ENCODE measurements at places on chromosomes 7 and 10. TPM values are rescaled to one million over a fixed set of nuclear protein-coding genes. Genes with fewer than 3 reads are reported as not detected.

The FAM20C gene
- total RNA-seq, result 143 TPM

The IL6 gene
- not detected for total RNA-seq

- DNase-seq, result no peak
These were observed 37.4 kb downstream of the GOT1 start for GRCh38 chr10:99393036-99393435.

DNA sequence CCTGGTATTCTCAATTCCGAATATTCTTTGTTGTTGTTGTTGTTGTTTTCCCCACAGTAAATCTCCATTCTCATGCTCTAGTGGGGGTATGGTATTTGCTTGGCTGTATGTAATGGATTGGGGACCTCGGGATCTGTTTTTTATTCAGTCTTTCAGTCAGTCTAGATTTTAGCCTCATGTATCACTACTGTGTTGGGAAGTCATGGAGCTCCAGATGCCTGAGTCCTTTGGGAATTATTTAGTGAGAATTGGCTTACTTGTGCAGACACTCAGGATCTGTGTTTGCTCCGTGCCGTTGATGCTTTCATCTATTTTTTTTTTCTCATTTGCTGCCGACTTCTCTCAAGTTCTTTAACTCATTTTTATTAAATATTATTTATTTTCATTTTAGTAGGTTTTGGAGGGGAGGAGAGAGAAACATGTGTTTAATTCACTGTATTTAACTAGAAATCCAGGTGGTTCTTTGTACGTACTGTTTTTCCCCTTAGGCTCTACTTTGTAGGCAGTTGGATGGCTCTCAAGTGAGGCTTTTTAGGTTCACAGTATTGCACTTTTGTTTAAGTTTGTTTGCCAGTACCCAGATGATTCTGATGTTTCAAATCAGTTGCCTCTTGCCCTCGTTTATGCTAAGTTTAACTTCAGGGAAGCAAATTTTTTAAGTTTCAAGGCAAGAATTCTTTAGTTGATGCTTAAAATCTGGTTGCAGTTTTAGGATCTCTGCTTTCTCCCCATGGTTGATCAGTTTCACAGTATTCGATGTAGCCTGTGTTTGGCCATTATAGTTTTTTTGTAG is 36.9 kb downstream of the ZNRF2 start:
- DNase-seq, result no peak

All from osteocyte (in vitro differentiated cells).